WTC11 (cell line): ENCODE measurements at places on chromosomes 2 and 18.

DNA sequence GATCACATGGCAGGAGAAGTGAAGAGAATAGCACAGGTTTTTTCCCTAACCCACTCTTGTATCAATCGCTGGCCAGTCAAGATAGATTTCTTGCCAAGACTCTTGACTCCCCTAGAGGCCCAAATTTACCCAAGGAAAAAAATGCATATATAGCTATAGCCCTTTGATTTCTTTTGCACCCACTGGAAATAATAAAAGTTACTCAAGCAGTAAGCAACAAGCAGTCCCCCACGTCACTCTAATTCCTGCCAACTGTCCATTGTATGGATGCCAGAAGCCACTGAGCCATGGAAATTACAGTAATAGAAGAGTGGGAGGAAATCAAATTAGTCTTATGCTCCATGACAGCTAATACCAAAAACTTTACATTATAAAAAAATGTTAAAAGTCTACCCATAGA, 125.3 kb upstream of the SLC39A10 start:
- DNase-seq = no peak

- DNase-seq = no peak
Measured at GRCh38 chr2:4175343-4175742, 472.0 kb downstream of the DCDC2C start.

- no peak for DNase-seq
Measured at GRCh38 chr18:8952769-8953760, 149.4 kb upstream of the NDUFV2 start.

GRCh38 chr18:61860302-61860701, 32.5 kb downstream of the RNF152 start:
- no peak for DNase-seq

DNA sequence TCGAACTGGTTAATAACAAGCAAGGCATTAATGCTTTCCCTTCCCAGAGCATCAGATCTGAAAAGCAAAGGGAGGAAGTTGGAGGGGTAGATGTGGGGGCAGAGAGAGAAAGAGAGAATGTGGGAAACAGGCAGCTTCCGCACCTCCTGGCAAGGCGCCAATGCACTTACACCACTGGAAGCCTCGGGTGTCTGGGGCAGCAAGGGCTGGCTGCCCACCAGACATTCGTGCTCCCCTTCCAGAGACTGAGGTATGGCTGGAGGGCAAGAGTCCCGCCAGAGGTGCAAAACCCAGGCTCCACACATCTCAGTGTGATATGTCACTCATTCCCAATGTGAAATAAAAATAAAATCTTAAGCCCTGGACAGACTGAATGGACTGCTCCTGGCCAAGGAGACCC, 46.4 kb downstream of the TEX51 start:
- DNase-seq = no peak
